Hematopoietic multipotent progenitor cell treated with erythropoietin and hydrocortisone succinate and interleukin-3 and kit ligand, for 15 days (in vitro differentiated cells): ENCODE measurements at places on chromosomes 1 and 21.
A peak's percentile ranks its signal among the peaks of the same experiment; 100 is the strongest.

- DNase-seq: peak; percentile 80
Observed at GRCh38 chr1:46613661-46614603, 2.7 kb downstream of the MOB3C start.

DNA sequence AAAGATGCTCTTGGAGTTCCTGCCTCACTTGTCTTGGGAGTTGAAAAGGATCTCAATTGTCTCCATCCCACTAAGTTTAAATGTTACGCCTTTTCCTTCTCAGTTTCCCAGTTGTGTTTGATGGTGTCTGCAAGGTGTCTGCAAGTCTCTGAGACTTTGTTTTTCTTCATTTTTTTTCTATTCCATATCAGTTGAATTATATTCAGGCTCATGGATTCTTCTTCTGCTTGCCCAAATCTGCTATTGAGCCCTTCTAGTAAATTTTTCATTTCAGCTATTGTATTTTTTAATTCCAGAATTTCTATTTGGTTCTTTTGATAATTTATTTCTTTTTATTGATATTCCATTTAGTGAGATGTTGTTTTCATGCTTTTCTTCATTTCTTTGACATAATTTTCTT is 47.4 kb upstream of the TSHB start:
- no peak for DNase-seq

DNA sequence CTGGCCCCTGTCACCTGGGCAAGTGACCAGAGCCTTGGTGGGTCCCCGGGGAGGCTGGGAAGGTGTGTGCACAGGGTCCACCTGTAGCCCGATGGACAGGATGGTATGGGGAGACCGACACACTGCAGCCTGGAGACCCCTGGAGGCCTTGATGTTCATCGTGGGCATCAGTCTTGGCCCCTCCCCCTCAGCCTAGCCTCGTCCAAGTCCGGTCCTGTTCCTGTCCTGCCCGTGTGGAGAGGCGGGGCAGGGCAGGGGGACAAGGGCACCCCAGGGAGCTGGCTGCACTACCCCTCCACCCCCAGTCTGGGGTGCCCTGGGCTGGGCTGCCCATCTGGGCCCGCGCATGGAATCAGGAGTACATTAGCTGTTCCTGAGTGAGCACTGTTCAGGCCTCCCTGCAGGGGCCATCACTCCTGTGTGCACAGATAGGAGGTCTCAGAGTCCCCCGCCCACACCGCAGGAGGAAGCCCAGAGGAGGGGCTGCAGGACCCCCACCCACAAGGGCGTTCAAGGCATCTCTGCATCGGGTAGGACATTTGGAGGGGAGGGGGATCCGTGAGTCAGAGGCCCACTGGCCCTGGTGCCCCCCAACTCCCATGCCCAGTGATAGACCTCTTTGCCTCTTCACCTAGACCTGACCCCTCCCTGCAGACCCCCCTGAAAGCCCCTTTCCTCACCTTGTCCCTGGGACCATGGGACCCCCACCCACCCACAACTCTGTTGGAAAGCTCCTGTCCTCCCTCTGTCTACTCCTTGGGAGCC is 63.2 kb downstream of the WNT9A start:
- no peak for DNase-seq

DNA sequence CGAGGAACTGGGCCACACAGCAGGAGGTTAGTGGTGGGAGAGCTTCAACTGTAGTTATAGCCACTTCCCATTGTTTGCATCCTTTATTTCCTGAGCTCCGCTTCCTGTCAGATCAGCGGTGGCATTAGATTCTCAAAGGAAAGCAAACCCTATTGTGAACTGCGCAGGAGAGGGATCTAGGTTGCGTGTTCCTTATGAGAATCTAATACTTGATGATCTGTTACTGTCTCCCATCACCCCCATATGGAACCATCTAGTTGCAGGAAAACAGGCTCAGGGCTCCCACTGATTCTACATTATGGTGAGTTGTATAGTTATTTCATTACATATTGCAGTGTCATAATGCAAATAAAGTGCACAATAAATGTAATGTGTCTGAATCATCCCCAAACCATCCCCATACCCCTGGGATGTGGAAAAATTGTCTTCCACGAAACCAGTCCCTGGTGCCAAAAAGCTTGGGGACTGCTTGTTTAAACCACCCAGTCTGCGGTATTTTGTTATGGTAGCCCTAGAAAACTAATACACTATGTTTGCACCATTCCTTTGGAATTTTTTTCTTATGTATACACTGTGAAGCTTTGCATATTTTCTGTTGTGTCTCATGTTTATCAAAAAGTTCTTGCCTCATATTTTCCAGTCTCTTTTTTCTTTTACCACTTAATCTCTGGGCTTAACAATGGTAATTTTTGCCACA is 136.6 kb upstream of the IVNS1ABP start:
- DNase-seq: no peak

DNA sequence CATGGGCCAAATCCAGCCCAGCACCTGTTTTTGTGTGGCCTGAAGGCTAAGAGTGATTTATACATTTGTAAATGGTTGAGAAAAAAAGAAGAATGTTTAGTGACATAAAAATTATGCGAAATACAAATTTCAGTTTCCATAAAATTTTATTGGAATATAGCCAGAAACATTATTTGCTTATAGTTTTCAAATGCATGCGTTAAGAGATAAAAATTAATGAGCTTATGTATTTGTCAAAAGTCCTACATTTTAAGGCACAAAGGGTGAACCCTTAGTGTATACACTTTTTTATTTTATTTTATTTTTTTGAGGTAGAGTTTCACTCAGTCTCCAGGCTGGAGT is 2.1 kb downstream of the MORC3 start:
- DNase-seq: no peak

DNA sequence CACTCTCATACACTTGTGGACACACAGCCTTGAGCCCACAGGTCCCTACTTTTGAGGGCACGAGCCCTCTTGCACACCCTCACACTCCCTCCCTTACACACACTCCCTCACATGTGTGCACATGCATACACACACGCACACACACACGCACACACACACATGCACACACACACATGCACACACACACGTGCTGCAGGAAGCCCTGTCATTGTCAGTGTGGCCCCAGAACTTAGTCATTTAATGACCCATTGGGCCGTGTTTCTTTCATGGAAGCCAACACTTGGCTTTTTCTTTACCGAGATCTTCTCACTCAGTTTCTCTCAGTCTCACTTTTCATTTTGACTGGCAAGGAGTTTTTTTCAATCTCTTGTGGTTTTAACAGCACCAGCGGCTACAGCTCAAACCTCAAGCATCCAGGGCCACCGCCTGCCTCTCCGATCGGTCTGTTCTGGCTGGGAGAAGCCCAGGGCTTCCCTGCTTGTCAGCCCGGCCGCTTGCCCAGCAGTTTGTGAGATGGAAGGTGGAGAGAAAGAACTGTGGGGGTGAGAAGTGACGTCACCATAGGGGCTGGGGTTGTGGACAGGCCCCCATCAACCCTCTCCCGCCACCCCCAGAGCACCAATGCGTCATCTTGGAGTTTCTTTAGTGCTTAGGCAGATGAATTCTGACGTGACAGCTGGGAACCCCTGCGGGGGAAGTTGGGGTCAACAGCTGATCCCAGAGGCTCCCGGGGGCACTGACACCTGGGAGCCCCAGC is 15.8 kb upstream of the TNFRSF8 start:
- no peak for DNase-seq

- no peak for DNase-seq
Observed at GRCh38 chr1:204367193-204367858, 7.6 kb upstream of the PLEKHA6 start.

DNA sequence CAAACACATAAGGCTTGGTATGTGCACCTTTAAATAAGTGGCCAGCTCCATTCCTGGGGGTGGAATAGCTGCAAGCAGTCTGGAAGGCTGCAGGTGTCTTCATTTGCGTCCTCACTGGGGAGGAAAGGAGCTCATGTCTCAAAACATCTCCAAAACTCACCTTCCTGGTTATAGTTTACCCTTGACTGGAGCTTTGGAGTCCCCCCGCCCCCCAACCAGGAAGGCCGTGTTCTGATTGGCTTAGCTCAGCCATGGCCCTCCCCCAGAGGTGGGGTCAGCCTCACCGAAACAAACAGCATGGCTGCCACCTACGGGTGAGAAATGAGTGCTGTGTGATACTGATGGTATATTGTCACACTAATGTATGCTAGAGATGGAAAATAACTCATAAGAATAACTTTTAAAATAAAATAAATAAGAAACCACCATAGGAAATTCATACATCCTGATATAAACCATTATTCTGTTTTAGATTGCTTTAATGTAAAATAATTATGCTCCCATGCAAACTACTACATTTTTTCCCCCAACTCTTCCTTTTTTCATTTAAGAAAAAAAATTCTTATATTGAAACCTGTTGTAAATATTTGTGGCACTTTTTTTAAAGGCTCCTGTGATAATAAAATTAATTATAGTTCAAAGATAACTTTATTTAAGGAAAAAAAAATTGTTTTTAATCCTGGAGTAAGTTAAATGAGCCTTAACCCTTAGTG is 90.8 kb downstream of the ZP4 start:
- peak; percentile 5 for DNase-seq

DNA sequence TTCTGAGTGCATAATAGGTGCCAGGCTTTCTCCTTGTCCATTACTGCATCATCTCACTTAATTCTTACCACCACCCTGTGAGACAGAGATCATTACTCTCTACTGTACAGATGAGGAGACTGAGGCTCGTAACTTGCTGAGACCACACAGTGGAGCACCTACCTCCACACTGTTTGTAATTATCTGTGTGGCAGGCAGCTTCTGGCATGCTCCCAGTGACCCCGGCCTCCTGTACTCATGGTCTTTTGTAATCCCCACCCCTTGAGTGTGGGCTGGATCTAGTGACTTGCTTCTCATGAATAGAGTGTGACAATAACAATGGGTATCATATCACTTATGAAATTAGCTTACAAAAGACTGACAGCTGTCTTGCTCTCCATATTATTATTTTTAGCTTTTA is 407.3 kb downstream of the MATN1 start:
- DNase-seq: no peak

DNA sequence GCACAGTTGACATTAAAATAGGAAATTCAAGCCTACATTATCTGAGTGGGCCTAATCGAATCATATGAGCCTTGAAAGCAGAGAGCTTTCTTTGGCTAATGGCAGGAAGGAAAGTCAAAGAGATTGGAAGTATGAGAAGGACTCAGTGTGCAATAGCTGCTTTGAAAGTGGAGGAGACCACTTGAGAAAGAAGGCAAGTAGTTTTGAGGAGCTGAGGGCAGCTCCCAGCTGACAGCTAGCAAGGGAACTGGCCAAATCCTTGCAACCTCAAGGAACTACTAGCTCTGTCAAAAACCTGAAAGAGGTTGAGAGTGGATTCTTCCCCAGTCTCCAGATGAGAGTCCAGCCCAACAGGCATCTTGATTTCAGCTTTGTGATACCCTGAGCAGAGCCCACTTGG is 149.0 kb upstream of the CACYBP start:
- no peak for DNase-seq

GRCh38 chr1:91120936-91121335 is 99.1 kb upstream of the ZNF644 start:
- no peak for DNase-seq

DNA sequence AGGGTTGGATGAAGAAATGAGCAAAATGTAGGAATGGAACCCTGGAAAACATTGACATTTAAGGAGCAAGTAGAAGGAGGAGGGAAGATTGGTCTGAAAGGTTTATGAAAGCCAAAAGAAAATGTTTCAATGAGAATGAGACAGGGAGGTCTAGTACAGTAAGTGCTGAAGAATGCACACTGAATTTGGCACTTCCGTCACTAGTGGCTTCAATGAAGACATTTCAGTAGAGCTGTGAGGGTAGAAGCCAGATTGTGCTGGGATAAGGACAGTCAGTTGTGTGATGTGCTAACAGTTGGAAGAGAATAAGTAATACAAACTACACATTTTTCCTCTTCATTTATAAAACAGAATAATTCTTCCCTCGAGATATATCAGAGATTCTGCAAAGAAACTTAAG is 17.1 kb downstream of the THEM4 start:
- no peak for DNase-seq

- DNase-seq: no peak
Observed at GRCh38 chr1:20974069-20974468, 187.0 kb upstream of the HP1BP3 start.

- DNase-seq: no peak
Observed at GRCh38 chr21:34531399-34531798, 19.4 kb upstream of the KCNE1 start.

DNA sequence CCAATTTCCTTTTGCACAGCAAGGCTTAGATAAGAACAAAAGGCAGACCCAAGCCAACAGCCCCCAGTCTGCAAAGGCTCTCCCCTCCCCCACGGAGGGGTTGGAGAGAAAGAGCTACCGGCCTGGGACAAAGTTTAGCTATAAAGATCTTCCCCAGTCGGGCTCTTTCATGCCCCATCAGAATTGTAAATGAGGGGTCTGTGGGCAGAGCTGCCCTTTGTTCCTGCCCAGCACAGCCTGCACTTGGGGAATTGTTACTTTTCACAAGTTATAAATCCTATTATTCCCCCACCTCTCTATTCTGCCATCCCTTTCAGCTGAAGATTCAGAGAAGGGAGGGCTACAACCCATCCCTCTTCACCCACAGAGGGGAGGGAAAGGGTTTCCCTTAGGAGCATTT is 3.5 kb downstream of the MYCL start:
- DNase-seq: no peak
